ENCODE measurements at places on chromosomes 3 and 15.

DNA sequence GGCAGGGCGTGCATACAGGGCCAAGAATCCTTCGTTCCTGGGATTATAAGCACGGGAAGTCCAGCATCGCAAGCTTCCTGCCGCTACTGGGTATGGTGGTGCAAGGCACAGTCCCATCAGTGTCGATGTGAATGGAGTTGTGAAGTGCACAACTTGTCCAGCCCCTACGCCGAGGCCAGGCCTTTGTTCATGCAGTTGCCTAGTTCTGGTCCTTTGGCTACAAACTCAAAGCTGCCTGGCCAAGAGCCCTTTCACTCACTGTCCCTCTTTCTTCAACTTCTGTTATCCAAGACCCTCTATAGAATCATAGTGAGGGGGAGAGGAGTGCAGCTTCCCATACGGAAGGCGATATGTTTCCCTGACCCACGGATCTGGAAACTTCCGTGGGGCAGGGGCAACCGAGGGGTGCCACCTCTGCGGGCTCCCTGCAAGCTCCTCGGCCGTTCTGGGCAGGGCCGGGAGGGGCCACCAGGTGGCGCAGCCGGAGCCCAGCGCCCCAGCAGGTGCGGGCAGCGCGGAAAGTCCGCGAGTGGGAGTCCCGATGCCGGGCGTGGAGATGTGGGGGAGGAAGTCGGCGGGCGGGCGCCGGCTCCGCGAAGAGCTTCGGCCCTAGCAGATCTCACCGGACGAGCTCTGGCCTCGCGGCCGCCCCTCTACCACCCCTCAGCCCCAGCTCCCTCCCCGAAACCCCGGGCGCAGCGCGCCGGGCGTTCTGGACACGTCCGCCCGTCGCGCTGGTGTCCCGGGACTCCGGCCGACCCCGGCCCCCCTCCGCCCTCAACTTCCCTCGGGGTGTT lies 693 bp downstream of the RASGRP1 start:
- DNase-seq = peak; percentile 81

- DNase-seq = no peak
Measured at GRCh38 chr3:194935061-194935460, 249.4 kb downstream of the FAM43A start.

- no peak for DNase-seq
Measured at GRCh38 chr15:62558640-62559380, 393.7 kb upstream of the C2CD4B start.

GRCh38 chr3:179172546-179172945 lies 24.4 kb downstream of the PIK3CA start:
- no peak for DNase-seq

DNA sequence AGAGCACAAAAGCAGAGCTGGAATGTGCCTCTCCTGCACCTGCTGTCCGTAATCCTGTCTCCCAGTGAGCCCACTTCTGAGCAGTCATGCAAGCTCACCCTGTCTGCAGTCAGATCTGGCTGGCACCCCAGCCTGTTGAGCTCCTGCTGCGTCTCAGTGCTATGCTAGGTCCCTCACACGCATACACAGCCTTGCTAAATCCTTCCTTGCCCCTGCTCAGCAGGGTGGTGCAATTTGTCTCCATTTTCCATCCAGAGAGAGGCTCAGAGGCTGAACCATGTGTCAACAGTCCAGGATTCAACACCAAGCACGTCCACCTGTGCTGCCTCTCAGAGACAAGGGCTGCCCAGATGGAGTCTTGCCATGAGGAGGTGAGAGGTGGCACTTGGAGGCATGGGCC lies 11.0 kb downstream of the POMGNT2 start:
- no peak for DNase-seq

DNA sequence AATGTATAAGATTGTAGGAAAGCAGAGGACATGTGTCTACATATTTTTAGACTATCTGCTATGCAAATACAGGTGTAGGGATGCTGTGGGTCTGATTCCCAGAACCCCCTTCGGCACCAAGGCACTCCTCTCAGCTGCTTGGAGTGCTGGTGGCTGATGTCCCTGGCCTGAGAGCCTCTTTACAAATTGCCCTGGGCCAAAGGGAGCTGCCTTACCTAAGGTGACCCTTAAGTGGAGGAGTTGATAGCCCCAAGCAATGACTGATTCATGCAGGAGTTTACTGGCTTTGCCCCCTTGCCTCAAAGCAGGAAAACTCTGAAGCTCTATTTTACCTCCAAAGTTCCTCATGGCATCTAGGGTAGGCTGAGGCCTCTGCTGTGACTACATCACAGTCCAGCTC lies 83.0 kb downstream of the ZNF385D start:
- no peak for DNase-seq

DNA sequence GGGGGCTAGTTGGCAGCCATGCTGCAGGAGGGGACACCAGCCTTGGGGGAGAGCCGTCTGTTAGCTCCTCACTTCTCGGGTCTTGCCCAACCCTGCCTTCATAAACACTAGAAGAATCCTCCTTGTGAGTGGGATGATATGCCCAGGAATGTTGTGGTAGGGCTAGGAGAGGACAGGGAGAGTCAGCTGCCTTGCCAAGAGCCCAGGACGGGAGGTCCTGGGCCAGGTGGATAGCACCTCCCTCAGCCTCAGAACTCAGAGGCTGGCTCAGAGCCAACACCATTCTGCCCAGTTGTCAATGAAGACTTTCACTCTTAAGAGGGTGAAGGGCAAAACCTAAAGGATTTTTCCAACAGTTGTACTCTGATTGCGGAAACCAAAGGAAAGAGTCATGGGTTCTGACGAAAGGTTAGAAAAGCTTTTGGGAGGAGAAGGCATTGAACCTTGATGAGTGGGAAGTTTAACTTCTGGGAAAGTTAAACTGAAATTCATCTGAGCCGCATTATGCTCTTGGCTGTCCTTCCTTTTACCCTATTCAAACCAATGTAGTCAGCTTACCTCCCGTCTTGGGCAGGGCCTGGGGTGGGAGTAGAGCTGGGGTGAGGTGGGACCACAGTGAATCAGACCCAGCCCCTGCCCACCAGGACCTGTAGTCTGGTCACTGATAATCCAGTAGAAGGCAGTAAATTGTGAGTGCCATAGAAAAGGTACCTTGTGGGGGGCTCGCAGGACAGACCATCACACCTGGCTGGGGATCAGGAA lies 81.9 kb downstream of the FAM43A start:
- no peak for DNase-seq

- DNase-seq = no peak
Measured at GRCh38 chr15:71943806-71944205, 133.5 kb downstream of the NR2E3 start.

- no peak for DNase-seq
Measured at GRCh38 chr15:75063338-75063737, 39.9 kb downstream of the PPCDC start.

GRCh38 chr3:26614006-26614685 lies 8.4 kb upstream of the LRRC3B start:
- no peak for DNase-seq

GRCh38 chr15:54820811-54821210 lies 375.9 kb downstream of the RSL24D1 start:
- DNase-seq = no peak

GRCh38 chr3:4756855-4757574 lies 222.2 kb upstream of the BHLHE40 start:
- no peak for DNase-seq

DNA sequence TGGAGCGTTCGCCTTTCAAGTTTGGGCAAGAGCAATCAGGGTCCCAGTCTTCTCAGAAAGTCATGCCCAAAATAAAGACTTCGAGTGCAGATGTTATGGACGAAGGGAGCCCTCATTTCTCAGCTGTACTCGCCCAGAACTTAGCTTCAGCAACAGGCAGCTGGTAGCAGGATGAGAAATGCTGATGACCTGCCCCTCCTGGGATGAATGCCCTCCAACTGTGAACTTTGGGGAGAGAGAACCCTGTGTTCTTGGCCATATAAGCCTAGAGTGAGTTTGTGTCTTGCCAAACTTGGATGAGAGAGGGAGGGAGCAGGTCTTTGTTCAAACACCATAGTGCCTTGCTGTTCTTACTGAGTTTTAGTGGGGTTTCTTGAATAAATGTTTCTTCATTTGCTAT lies 400.3 kb downstream of the LRTM1 start:
- DNase-seq = no peak

GRCh38 chr3:136914739-136915138 lies 43.0 kb upstream of the IL20RB start:
- no peak for DNase-seq

DNA sequence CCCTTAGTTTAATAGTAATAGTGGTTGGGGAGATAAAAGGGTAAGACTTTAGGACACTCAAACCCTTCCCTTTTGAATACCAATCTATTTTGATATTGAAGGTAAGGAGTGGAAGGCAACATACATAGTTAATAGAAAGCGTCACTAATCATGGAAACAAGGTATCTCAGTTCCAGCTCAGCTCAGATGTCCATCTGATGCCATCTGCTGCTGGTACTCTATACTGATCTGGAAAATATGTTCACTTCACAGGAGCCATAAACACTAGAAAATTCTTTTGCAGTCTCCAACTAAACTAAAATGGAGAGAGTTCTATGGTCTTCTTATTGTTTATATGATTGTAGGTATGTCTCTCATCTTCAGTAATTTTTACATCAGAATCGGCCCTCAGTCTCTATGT lies 1777.1 kb downstream of the OTOL1 start:
- DNase-seq = no peak

GRCh38 chr15:75517233-75517632 lies 61.9 kb downstream of the PTPN9 start:
- DNase-seq = no peak

GRCh38 chr3:59266551-59266950 lies 216.7 kb upstream of the CFAP20DC start:
- no peak for DNase-seq

DNA sequence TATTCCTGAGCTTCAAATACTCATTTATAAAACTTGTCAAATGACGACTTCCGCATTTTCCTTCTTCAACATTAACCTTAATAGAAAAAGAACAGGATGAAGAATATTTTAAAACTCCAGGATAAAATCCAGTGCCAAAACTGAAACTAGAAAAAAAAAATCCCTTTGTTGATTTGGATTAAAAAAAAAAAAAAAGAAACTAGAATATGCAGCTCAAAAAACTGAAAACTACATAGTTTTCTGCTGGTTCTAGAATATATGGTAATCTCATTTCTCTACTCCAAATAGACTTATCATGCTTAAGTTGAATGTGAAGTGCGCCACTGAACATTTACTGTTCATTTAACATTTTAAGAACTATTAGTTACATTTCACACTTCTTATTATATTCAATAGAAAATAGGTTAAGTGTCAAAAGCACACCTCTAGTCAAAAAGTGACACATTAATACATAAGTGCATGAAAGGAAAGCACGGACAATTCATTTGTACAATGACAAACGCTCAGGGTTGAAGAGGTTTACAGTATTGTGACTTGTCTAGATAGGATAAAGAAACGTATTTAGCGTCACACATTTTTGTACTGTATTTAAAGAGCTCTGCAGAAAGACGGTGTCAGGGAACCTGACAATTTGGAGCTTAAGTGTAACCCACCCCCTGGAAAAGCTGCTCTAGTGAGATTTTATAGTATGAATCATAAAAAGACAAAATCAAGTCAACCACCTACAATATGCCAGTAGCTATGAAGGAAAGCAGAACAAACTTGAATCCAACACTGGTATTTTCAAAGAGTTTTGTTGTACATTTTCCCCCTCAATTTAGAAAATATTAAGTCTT lies 5.8 kb downstream of the TRA2B start:
- DNase-seq = no peak

DNA sequence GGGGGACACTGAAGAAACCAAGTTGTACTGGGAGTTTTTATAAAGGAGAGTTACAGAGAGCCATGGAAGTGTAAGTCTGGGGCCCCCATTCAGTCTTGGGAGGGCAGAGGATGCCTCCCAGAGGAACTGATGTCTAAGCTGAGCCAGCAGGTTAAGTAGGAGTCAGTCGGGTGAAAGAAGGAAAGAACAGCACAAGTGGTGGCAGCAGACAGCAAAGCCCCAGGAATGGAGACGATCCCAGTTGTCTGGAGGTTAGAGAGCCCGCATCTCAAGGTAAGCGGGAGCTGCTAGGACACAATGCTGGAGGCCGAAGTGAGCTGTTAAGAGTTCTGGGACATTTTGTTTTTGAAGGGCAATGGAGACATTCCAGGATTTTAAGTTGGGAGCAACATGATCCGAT lies 88.8 kb downstream of the TAMM41 start:
- no peak for DNase-seq

Measured in stimulated activated CD4-positive, alpha-beta T cell treated with anti-CD3 and anti-CD28 coated beads, Interleukin-12 subunit alpha, Interleukin-12 subunit beta, amount 100 ng/mL, for 48 hours (primary cell).